Karpas-422 (cell line): ENCODE measurements at places on chromosomes 3 and 15. TPM values are rescaled to one million over a fixed set of nuclear protein-coding genes. Genes with fewer than 3 reads are reported as not detected.

GRCh38 chr3:141368062-141368924, at the start of gene ZBTB38:
Gene ZBTB38 (plus strand): TSS chr3:141368504. CDS start chr3:141442389, 73,885 bp downstream.
- no peak for DNase-seq

DNA sequence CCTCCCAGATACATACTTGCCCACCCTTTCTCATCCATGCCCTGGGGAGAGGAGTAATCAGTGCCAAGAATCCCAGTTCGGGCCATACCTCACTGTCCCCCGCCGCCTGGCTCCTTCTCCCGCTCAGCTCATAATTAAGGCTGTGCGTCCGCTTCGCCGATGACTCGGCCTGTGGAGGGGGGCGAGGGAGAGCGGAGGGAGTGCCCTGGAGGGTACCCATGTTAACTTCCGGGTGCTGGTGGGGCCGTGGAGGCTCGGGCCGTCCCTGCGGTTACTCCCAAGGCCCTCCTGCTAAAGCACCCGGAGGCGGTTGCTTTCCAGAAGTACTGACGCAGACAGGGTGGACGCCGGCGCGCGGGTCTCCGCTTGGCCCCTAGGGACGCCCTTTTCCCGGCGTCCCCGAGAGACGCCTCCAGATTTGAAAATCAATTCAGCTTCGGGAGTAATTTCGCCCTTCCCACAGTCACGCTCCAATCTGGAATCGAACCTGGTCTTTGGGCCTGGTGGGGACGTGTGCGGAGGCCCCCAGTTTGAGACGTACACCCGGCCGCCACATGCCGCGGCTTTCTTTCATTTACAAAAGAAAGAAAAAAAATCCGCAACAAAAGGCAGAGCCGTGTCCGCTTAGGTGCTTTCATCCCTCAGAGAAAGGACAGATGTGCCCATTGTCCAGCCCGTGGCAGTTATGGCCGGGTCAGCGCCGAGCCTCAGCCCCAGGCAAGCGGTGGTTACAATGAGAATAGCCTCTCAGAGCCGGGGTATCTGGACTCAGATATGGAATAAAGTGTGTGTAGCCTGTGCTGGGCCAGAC, 1.0 kb upstream of the ONECUT1 start:
- DNase-seq: no peak

DNA sequence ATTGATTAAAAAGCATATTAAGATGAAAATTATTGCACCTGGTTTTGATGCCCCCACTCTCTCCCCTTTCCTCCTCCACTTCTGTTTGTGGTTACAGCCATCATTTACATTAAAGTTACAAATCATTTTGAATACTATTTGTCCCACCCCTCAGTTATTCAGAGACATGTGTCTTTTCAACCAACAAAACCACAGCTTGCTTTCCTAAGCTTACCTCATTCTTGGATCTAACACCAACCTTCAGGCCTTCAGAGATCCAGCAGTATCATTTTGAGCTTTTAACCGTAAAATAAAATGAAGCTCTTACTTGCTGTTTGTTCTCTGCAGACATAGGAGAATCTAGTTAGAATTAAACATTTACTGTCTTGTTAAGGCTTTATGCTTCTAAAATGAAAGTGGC, 4.7 kb downstream of the PXYLP1 start:
- no peak for DNase-seq

Gene LTF
- not detected in 2 replicates for total RNA-seq

DNA sequence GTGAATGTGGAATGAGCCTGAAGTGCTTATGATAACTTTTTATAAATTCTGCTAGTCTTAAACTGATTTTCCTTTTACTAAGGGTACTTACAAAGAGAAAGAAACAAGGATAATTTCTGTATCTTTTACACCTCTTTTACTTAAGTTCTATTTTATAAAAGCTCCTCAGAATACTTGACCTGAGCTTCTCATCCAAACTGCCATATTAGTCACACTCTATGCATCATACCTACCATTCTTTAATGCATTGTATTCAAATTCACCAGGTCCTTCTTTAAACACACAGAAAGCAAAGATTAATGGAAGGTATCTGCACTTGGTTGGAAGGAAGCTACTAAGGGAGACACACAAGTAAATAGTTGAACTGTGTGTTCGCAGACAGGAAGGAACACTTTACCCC, 1.6 kb upstream of the TOPAZ1 start:
- DNase-seq: no peak
